Right ventricle myocardium superior (tissue), 1 donor: ENCODE measurements at places on chromosomes 4 and X. TPM values are rescaled to one million over a fixed set of nuclear protein-coding genes. Genes with fewer than 3 reads are reported as not detected.

- DNase-seq = peak; percentile 66
These were observed 14.1 kb downstream of the RPS6KA3 start for GRCh38 chrX:20252381-20253231.

GRCh38 chr4:86249074-86249473, 110.8 kb downstream of the MAPK10 start:
- no peak for DNase-seq

GRCh38 chrX:101223226-101223625, 3.6 kb downstream of the DRP2 start:
- no peak for DNase-seq

SLC25A31 gene
- total RNA-seq = not detected

PCDH18 gene
- total RNA-seq = 5.0 TPM
